ENCODE measurements at places on chromosomes 1 and 21. TPM values are rescaled to one million over a fixed set of nuclear protein-coding genes. Genes with fewer than 3 reads are reported as not detected.

GRCh38 chr1:201213926-201214325, 23.3 kb downstream of the IGFN1 start:
- no peak for DNase-seq

- no peak for DNase-seq
Observed at GRCh38 chr1:80211691-80212380, 1205.3 kb upstream of the ADGRL4 start.

DNA sequence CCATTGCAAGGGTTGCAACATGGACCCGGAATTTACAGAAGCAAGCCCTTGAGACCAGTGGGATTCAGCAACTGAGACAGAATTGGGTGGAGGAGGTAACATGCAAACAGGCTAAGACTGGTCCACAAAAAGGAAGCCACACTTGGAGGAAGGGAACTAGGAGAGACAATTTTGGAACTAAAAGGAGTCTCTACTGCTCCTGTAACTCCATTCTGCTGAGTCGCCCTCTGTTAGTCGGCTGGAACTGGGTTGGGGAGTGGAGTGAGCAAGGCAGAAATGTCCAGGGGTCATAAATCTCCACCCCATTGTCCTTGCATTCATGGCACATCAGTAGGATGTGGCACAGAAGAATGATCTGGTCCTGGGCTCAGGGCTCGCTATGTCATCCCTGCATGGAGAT, 5.1 kb downstream of the LAMB3 start:
- DNase-seq = no peak

DNA sequence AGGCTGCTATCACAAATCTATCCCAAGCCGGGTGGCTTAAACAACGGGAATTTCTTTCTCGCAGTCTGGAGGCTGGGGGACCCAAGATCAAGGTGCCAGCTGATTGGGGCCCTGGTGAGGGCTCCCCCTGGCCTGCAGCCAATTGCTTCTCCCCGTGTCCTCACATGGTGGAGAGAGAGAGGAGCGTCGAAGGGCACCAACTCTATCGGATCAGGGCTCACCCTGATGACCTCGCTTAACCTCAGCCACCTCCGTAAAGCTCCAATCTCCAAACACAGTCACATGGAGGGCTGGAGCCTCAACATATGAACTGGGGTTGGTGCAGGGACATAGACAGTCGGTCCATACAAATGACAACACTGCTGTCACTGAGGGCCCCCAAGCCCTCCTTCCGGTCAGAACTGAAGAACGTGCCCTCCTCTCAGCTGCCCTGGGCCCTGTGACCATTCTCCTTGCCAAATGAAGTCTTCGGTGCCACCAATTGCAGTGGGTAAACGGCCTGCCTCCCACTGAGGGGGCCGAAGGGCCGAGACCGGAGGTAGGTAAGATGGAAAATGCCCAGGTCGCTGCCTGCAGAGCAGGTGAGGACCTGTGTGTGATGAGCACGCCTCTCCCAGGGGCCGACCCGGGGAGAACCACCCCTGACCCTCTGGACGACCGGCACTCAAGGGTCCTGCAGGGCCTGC, 211.0 kb downstream of the TOMM20 start:
- no peak for DNase-seq

DNA sequence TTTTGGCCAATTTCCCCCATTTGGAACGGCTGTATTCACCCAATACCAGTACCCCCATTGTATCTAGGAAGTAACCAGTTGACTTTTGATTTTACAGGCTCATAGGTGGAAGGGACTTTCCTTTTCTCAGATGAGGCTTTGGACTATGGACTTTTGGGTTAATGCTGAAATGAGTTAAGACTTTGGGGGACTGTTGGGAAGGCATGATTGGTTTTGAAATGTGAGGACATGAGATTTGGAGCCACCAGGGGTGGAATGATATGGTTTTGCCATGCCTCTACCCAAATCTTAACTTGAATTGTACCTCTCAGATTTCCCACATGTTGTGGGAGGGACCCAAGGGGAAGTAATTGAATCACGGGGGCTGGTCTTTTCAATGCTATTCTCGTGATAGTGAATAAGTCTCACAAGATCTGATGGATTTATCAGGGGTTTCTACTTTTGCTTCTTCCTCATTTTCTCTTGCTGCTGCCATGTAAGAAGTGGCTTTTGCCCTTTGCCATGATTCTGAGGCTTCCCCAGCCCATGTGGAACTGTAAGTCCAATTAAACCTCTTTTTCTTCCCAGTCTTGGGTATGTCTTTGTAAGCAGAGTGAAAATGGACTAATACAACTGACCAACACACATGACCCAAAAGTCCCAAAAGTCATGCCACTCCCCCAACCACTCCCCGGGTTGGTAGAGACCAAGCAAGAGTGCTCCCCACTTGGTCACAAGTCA, 35.4 kb upstream of the ZNF496 start:
- DNase-seq = no peak

KRTAP19-1 gene
- not detected for total RNA-seq

DMBX1 gene
- total RNA-seq = not detected

CFH gene
- total RNA-seq = 93.0 TPM
